ENCODE measurements at places on chromosomes 3 and 15. TPM values are rescaled to one million over a fixed set of nuclear protein-coding genes. Genes with fewer than 3 reads are reported as not detected.

CX3CR1 gene
- 0.73 TPM for total RNA-seq

DOCK3 gene
- total RNA-seq = 1.2 TPM

ERICH6 gene
- not detected for total RNA-seq

SLC25A38 gene
- total RNA-seq = 69.1 TPM

ADAMTS17 gene
- 3.2 TPM for total RNA-seq

FSIP1 gene
- total RNA-seq = 0.38 TPM

Measured in activated T-cell treated with anti-CD3 and anti-CD28 coated beads, Interleukin-2, amount 50 U/mL, for 4 hours (primary cell).